Cortex of kidney (tissue), 1 donor: ENCODE measurements at places on chromosomes 7 and 10.

DNA sequence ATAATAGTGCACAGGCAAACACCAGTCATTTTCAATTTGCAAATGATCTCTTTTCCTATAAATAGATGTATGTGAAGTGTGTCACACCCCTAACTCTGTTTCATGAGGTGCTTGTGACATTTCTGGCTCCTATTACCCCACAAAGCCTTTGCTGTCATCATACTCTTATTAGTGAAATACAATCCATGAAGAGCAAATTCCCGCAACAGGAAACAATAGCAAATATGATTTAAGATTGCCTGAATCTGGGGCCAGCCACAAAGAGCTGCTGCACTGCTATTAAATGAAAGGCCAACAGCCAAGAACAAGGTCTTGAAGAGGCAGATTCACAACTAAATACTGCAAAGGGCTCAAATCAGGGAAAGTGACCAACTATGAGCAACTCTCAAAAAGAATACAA lies 96.3 kb upstream of the CAV2 start:
- no peak for DNase-seq

DNA sequence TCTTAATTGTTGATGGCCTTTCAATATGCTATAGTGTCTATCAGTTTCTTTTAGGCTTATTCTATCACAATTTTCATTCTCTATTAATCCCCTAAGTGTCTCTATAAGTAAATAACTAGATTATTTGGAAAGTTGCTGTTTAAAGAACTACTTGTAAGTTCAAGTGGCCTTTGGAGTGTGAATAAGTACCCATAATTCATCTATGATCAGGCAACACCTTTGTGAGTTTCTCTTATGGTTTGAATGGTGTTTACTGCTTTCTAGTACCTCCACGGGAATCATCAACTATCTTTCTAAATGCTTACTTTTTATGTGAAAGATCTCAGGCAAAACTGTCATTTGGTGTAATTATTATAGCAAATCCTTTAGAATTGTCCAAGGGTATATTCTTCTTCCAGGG lies 166.7 kb downstream of the POU6F2 start:
- DNase-seq, result no peak

GRCh38 chr10:92689663-92690210 lies at the start of gene HHEX:
TSS of gene HHEX (plus strand) at chr10:92689955. CDS start at chr10:92689987, 32 bp downstream.
- DNase-seq, result no peak

DNA sequence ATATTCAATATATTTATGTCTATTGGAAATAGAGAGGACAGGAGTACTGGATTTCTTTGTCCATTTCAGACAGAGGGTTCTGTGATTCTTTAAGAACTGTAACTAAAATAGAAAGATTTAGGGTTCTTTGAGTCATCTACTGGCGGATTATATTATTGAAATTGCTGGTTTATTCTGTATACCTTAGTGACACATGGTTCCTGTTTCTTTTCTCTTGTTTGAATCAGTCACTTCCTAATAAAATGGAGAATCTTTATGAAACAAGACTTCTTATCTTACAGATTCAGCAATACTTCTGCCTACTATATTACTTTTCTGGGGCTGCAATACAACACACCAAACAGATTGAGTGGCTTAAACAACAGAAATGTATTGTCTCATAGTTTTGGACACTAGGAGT lies 20.8 kb upstream of the ZNF800 start:
- DNase-seq, result no peak

DNA sequence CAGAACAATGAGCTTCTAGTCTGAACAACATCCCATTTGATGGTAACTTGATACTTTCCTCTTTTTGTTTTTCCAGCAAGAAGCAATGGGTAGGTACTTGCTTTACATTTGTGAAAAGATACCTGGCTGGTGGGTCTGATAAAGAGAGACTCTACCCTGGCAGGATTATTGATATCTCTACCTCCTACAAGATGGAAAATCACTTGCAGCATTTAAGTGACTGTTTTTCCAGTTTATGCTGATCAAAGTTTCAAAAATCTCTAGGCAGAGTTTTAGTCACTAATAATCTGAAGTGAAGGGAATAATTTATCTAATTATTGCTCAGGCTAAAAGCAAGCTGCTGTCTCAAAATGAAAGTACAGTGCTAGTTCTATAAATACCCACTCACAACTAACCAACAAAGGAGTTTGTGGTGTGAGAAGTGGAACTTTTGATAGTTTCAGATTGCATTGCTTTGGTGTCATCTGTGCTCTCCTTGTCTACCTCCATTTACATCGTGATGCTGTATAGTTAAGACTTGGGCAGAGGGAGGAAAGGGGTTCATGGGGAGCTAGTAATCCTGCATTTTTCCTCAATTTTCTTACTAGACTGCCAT lies 86.0 kb upstream of the ANKRD1 start:
- no peak for DNase-seq

DNA sequence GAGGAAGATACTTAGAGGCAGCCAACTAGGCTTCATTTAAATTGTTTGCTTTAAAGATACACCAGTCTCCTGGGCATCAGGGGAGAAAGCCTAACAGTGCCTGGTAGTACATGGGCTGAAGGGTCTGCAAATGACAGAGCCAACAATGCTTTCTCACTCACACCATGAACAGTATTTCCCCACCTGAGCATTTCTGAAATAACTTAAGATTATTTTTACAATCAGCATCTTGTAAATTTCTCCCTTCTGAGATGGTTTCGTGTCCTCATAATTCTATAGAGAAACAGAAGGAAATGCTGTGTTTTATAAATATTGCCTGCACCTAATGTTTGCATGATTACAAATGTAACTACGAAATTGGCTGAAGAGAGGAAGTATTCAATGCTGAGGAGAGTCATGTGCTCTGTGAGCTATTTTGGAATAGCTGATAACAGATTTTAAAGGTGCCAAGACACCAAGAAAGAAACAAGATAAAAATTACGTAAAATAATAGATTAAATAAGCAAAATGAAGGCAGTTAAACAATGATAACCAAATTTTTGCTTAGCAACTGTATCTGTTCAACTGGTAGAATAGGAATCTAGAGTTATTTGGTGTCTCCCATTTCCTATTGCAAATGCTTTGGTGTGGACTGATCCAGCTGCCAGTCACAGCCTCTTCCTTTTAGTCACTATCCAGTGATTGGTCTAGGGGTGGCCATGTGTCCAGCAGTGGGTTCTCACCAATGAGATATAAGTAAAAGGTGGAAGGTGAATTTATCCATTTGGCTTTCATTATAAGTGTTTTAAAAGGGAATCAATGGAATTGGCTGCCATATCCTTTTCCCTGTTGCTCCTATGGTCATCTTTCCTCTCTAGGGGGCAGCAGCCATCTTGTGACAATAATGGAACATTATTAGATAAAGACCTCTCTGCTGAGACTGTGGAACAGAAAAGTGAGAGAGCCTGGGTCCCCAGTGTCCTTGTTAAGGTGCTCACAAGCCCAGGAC lies 167.9 kb upstream of the SLC26A5 start:
- DNase-seq, result no peak

DNA sequence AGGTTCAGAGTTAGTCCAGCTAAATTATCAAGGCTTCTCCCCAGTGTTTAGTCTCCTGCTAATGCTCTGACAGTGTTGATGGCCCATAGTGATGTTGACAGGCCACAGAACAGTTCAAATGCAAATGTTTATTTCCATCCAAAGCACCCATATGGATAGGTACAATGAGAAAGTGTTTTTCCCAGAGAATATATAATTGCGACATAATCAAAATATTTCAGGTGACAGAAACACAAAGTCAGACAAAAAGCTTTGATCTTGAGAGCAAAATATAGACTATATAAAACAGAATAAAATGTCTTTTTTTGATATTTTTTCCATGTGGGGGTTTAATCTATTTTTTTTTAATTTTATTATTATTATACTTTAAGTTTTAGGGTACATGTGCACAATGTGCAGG lies 642.3 kb upstream of the SEMA3D start:
- DNase-seq, result no peak

DNA sequence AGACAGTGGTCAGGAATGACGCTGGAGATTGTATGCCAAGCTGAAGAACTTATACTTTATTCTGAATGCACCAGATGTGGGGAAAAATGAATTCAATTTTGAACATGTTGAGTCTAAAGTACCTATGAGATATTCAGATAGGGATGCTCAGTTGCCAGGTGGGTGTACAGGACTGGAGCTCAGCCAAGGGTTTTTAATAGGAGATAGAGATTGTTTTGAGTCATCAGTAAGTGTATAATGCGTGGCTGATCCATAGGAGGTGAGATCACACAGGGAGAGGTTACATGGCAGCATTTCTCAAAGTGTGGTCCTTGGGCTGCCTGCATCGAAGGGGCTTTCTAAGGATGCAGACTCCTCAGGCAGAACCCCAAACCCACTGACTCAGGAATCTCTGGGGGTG lies 6.8 kb upstream of the HIPK2 start:
- DNase-seq, result no peak

- DNase-seq, result no peak
Measured at GRCh38 chr7:42070068-42070467, 166.9 kb downstream of the GLI3 start.

DNA sequence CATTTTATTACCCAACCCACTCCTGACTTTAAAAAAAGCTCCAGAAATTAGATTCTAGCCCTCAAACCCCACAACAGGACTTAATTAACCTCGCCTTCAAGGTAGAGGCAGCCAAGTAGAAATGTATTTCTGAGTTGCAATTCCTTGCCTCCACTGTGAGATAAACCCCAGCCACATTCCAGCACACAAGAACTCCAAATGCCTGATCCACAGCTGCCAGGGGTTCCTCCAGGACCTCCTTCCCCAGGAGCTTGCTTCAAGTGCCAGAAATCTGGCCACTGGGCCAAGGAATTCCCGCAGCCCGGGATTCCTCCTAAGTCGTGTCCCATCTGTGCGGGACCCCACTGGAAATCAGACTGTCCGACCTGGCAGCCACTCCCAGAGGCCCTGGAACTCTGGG lies 25.9 kb upstream of the ARL4A start:
- DNase-seq, result no peak

DNA sequence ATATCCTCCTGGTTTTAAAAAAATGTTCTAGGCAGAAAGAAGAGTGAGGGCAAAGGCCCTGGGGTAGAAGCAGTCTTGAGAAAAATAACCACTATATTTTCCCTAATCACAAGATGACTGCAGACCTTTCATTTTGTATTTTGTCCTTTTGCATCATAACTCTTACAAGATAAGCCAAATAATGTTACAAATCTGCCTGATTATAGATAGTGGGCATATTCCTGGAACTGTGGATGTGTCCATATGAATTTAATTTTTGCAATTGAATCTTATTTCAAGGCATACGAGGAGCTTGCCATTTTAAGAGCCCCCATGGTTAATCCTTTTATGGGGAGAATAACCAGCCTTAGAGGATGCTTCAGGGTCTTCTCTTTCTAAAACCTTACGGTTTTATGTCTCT lies 102.7 kb downstream of the ADRA2A start:
- DNase-seq, result no peak

GRCh38 chr7:155353256-155353897 lies 55.7 kb downstream of the INSIG1 start:
- DNase-seq, result no peak

DNA sequence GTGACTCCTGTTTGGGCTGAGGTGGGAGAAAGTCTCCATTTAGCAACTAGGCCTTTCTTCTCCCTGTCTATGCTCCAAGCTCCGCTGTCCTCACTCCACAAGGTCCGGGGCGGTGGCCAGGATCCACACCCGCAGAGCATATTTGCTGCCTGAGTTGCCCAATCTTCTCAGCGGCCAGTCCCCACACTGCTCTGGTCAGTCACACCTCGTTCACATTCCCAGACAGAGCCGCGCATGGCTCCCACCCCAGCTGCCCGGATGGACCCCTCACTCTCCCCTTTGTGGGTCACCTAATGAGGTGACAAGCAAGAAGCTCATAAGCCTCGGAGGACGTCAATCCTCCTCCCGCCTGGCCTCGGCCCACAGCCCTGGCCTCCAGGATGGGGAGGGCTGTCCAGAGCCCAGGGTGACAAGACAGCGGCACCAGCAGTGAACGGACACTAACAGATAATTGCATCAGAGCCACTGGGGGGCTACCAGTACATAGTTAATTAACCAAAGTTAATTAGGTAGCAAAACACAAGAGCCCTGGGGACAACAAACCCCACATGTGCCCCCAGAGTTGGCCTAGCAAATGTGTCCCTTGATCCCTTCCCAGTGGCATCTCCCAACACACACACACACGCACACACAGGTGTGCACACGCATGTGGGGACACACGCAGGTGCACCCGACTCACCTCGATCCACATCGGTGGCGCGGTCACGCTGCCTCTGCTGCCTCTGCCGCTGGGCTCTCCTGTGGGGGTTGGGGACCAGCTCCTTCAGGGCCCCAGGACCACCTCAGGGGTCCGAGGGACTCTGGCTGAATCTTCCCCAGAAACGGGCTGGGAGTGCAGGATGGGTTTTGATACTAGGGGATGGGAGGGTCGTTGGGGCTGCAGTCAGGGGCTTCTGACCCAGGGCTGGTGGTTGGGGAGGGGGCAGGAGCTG lies 11.8 kb downstream of the EPHA1 start:
- DNase-seq, result no peak

DNA sequence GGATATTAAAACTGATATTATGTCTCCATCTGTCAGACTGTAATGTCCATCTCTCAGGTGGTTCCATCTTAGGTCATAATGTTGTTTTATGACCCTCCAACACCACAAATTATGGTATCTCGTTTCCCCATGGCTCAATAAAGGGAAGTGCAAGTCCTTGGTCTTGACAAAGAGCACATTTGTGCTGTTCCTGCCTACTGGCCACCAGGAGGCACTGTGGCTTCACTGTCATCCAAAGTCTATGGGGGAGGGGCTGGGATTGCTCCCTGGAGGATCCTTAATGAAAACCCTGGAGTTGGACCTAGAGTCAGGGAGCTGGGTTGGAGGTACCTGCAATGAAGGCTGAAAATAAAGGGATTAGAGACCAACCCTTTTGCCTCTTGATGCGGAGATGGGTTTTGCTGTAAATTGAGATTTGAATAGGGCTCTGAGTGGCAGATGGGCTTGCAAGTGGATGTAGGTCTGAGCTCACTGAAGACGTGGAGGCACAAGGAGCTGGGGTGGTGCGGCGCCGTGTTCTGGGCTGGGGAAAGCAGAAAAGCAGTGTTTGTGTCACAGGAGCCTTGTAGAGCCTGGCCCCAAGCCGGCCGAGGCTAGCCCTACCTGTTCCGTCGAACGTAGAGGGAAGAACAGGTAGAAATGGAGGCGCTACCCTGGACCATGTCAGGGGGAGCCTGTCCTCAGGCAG lies 180.5 kb upstream of the PRSS58 start:
- DNase-seq, result no peak

- no peak for DNase-seq
Measured at GRCh38 chr10:83553366-83553765, 585.9 kb upstream of the GHITM start.

DNA sequence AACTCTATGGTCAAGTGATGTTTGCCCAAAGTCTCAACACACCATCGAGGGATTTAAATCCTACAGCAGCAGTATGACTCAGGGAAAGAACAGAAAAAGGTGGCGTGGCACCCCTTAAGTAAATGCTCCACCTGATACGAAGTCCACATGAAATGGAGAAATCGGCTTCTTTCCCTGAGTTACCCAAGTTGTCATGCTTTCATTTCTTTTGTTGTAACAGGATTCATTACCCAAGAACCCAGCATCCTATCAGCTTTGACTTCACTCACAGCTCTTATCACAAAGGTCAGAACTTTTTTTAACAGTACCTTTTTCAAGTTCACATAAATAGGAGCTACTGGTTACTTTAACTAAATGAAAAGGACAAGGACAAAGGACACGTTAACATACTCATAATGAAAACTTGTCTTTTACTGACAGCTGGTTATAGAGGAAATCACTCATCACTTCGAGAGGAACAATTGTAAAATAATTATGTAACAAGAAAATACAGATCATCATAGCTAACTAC lies 219.8 kb upstream of the FRMD4A start:
- no peak for DNase-seq
